Pons (tissue), 1 donor: ENCODE measurements at places on chromosomes 5 and 9.

- DNase-seq: no peak
These were observed 6.3 kb downstream of the CLPTM1L start for GRCh38 chr5:1338506-1339070.

GRCh38 chr9:30744871-30745270 lies 1639.6 kb upstream of the ACO1 start:
- DNase-seq: no peak

DNA sequence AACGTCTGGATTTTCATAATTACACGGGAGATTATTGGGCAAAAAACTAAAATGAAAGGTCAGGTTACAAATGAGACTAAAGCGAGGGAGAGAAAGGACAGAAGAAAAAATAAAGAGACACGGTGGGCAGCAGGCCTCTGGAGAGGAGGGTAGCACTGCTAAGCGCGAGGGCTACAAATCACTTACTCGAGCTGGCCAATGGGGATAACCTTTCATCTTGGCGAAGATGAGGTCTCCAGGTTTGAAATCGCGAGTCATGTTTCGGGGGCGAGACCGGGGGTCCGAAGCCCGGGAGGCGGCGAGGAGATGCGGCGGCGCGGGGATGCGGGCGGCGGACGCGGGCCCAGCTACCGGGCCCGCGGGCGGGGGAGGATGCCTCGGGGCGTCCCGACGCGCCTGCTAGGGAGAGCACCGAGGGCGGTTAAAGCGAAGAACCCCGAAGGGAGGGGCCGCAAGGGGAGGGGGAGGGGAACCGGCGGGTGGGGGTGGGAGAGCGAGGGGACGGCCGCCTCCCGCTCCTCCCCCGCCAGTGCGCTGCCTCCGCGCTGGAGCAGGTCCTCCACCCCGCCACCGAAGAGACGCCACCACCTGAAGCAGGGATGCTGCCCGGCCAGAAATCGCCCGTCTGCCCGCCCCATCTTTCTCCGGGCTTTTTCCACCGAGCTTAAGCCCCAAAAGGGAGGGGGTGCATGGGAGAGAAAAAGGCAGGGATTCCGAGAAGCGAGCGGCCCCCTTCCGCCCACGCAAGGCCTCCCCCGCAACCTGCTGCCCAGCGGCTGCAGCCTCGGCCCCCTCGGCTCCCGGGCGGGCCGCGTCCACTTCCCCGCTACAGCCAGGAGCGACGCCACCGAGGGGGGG lies 610 bp downstream of the PSIP1 start:
- peak; percentile 25 for DNase-seq

DNA sequence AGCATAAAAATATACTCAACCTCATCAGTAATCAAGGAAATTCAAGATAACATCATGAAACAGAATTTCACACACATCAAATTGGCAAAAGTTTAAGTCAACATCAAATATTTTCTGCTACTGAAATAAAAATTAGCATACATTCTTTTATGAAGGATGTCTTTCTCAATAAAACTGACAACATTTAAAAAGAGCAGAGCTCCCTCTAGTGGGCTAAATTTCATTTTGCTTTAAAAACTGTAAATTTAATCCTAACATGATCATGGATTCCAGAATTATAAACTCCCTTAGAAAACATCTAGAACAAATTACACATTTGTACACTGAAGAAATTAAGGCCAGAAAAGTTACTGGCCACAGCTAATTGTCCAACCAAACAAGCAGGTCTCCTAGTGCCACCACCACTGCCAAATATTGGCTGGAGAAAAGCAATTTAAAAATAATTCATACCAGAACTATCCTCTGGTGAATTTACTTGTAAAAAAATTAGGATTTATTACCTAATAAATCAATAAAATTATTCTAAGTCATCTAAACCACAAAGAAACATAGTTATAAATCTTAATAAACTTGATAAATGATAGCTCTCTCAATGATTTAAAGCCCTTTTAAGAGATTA lies 31.2 kb downstream of the DEPDC1B start:
- peak; percentile 43 for DNase-seq

DNA sequence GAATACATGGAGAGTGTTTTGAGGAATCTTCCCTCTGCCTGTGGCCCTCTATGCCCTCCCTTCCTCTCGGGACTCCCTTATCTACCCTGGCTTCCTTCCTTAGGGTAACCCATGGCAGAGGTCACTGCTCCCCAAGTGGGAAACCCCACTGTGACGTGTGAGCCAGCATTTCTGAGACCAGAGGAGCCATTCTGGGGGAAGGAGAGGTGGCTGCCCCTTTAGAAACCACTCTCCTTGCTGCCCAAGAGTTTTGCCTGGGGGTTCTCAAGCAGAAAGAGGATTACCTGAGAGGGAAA lies 23.1 kb downstream of the CCNJL start:
- DNase-seq: no peak

GRCh38 chr5:111375645-111376044 lies 136.7 kb downstream of the STARD4 start:
- no peak for DNase-seq

- no peak for DNase-seq
These were observed 52.3 kb upstream of the FAM120AOS start for GRCh38 chr9:93505541-93506132.

DNA sequence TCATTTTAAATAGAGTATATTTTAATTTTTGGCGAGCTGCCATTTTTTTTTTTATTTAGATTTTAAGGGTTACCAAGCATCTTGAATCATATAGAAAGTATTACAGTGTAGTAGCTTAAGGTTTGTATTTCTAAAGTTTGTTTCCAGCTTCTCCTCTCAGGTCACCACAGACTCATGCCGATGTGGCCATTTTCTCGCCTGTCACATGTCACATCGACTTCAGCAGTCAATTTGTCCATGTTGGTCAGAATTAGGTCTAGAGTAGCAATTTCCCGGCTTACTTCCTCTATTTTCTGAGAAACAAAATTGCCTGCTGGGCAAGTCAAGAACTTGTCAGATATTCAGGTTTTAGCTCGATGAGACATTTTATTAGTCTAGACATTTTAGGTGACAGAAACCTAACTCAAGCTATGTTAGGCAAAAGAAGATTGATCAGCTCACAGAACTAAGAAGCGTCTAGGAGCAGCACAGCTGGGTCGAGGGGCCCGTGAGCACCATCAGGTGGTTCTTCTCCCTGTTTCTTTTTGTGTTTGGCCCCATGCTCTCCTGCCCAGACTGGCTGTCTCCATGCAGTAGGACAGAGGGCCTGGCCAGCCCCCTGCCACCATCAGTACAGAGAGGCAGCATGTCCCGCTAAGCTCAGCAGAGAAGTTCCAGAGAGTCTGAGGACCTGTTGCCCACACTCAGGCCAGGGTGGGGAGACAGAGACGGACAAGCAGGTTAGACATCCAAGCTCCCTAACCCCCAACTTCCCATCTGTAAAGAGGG lies 48.4 kb upstream of the AFAP1L1 start:
- peak; percentile 44 for DNase-seq

DNA sequence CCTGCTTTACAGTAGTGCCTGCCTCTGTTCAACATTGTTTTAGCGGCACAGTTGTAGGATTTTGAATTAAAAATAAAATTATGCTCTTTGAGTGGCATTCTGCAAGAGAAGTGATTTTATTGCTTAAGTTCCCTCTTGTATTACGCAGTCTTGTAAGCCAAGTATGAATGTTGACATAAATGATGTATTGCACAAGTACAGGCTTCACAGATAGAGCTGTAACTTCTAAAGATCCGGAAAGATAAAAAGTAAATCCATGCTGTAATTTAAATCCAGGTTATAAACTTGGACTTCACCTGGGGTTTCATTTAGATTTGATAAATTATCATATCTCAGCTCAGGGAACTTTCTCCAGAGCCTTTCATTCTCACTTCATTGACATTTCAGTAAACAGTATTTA lies 1114.7 kb downstream of the PTPRD start:
- DNase-seq: peak; percentile 40

GRCh38 chr9:36874921-36875320 lies 159.1 kb downstream of the PAX5 start:
- DNase-seq: no peak

GRCh38 chr9:107782381-107782780 lies 292.8 kb upstream of the KLF4 start:
- DNase-seq: no peak
